ENCODE measurements at places on chromosomes 7 and 10.
A peak's percentile ranks its signal among the peaks of the same experiment; 100 is the strongest.

GRCh38 chr7:38303866-38304265, 30.4 kb upstream of the TARP start:
- peak; percentile 31 for DNase-seq

- no peak for DNase-seq
Observed at GRCh38 chr7:130909881-130910672, 176.1 kb upstream of the KLF14 start.

GRCh38 chr7:155344270-155344617, 46.6 kb downstream of the INSIG1 start:
- no peak for DNase-seq

- DNase-seq, result no peak
Observed at GRCh38 chr10:49023752-49024151, 84.1 kb upstream of the LRRC18 start.

- peak; percentile 80 for DNase-seq
Observed at GRCh38 chr10:133379152-133379800, at the start of gene PAOX. Gene PAOX (plus strand): TSS chr10:133379262. CDS start chr10:133379317, 55 bp downstream.

GRCh38 chr10:7357193-7357592, 53.6 kb downstream of the SFMBT2 start:
- no peak for DNase-seq

GRCh38 chr10:13773043-13773442, 186.3 kb downstream of the PRPF18 start:
- DNase-seq, result no peak

- DNase-seq, result no peak
Observed at GRCh38 chr7:88254721-88255424, 35.0 kb upstream of the SRI start.

- DNase-seq, result no peak
Observed at GRCh38 chr10:114655671-114656070, 2.4 kb downstream of the ABLIM1 start.

DNA sequence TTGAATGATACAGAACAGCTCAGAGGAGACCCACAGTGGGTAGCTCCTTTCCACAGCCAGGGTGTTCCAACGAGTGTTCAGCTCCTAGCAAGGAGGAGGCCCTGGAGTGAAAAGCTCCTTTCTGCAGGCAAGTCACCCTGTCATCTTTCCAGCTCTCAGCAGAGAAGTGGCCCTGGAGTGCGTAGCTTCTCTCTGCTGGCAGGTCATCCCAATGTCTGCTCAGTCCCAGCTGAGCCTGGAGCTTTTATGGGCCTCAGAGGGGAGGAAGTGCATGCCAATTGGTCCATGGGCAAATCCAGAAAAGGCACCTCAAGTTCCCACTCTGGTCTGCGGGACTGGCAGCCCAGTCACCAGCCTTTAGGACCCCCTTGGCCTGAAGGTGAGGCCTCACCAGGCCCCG, 30.8 kb upstream of the ZMYND11 start:
- DNase-seq, result no peak

- DNase-seq, result no peak
Observed at GRCh38 chr10:102460836-102461186, 9.5 kb upstream of the C10orf95 start.

DNA sequence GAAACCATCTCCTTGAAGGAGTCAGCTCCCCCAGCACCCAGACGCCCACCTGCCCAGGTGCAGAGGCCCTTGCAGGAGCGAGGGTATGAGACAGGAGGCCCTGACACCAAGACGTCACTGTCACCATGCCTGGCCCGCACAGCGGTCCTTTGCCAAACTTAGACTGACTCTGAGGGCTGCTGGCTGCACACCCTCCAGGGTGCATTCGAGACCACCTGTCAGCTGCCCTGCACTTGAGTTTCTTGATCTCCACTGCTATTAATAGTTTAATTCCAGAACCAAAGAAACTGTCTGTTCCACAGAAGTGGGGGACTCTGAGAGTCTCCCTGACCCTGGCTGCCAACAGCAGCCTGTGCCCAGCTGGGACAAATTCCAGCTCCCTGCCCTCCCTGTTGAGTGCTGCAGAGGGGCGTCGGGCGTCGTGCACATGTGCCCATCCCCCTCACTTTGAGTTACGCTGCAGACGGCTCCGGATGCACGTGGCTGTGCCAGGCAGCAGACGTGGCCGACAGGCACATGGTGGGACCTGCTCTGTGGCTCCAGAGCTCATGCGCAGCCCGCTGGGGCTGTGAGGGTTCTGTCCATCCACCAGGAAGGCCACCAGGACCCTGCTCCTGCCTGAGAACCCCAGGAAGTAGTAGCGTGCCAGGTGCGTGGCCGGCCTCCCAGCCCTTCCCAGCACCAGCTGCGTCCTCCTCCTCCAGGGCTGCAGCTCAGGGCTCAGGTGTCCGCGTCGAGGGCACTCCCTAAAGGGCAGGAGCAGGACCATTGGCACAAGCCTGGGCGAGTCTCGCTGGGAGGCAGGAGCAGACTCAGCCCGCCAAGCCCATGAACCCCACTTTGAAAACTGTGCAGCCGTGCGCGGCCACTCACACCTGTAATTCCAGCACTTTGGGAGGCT, 24.8 kb downstream of the ELFN1 start:
- DNase-seq, result peak; percentile 3

GRCh38 chr7:37285706-37286453, 162.8 kb downstream of the ELMO1 start:
- DNase-seq, result peak; percentile 18

Data from activated naive CD4-positive, alpha-beta T cell treated with anti-CD3 and anti-CD28 coated beads for 36 hours (primary cell).